ENCODE measurements at places on chromosomes 4 and X.

DNA sequence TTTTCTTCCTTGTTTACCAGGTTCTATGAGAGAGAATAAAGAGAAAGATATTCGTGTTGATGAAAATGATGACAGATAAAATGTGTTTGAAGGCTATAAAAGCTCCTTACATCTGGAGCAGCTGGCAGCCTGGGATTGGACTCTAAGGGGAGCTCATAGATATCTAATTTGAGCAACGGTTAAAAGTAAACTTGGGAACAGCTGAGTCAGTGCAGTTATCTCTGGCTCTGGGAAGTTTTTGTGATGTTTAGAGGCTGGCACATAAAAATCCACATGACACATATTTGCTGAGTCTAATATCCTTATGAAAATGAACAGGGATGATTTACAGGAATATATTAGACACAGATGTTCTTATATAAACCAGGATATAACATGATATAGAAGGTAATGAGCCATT is 331.8 kb upstream of the TENM3 start:
- no peak for DNase-seq

- no peak for DNase-seq
Observed at GRCh38 chr4:65383589-65384305, 286.5 kb downstream of the EPHA5 start.

DNA sequence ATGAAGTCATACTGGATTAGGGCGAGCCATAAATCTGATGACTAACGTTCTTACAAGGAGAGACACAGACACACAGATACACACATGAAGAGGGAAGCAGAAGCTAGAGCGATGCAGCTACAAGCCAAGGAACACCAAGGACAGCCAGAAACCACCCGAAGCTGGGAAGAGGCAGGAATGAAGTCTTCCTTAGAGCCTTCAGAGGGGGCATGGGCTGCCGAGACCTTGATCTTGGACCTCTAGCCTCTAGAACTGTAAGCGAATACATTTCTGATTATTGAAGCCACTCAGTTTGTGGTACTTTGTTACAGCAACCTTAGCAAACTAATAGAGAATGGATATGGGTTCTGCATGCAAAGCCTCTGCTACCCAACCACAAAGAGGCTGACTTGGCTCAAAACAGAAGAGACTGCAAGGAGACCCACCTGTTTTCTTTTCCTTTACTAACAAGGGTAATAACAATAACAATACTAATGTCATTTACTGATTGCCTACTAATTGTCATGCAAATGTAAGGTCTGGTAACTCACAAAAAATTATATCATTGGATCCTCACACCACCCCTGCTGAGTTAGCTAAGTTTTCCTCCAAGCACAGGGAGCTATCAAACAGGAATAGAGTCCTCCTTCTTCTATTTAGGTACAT is 10.1 kb upstream of the LDB2 start:
- DNase-seq = no peak

- no peak for DNase-seq
Observed at GRCh38 chr4:4875611-4876010, 16.1 kb downstream of the MSX1 start.

GRCh38 chrX:128458888-128459287 is 406.7 kb upstream of the ACTRT1 start:
- DNase-seq = peak; percentile 68

Measured in ACHN (cell line).